ENCODE measurements at places on chromosomes 12 and 14.

DNA sequence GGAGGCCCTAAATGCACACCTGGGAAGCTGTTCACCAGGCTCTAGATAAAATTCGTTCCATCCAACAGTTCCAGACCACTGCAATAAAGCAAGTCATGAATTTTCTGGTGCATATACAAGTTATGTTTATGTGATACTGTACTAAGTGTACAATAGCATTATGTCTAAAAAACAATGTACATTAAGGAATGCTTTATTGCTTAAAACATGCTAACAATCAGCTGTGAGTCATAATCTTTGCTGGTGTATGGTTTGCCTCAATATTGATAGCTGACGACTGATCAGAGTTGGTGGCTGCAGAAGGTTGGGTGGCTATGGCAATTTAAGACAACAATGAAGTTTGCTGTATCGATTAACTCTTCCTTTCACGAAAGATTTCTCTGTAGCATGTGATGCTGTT, 52.3 kb downstream of the ATG14 start:
- DNase-seq: no peak

GRCh38 chr12:106671840-106672239, 89.0 kb downstream of the RFX4 start:
- DNase-seq: no peak

DNA sequence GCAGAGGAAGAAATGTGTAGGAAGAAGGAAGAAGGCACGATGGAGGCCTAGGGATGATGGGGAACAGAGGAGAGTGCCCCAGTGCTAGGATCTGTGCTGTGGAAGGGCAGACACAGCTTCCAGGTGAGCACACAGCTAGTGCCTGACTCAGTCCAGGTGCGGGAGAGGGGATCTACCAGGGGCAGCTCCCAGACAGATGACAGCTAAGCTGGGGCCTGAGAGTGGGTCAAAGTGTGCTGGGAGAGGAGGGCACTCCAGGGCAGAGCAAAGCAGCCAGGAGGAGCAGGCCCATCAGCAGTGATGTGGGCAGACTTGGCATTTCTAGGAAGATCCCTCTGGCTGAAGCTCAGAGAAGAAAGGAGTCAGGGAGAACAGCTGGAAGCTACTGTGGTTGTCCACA, 36.7 kb downstream of the LRTM2 start:
- DNase-seq: no peak

DNA sequence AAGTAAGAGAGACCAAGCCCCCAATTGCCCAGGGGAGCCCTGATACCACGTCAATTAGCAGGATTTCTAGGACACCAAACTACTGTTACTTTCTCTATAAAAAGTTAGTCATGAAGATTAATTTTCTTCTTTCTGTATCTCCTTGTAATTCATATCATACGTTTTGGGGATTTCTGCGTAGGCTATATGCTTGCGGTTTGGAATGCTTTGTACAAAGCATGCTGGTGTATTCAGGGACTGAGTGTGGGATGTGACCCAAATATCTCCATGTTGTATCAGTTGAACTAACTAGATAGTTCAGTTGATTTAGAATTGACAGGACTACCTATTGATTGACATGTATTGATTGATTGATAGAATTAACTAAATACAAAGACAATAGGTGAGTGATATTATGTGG, 7.7 kb downstream of the GPR33 start:
- no peak for DNase-seq

DNA sequence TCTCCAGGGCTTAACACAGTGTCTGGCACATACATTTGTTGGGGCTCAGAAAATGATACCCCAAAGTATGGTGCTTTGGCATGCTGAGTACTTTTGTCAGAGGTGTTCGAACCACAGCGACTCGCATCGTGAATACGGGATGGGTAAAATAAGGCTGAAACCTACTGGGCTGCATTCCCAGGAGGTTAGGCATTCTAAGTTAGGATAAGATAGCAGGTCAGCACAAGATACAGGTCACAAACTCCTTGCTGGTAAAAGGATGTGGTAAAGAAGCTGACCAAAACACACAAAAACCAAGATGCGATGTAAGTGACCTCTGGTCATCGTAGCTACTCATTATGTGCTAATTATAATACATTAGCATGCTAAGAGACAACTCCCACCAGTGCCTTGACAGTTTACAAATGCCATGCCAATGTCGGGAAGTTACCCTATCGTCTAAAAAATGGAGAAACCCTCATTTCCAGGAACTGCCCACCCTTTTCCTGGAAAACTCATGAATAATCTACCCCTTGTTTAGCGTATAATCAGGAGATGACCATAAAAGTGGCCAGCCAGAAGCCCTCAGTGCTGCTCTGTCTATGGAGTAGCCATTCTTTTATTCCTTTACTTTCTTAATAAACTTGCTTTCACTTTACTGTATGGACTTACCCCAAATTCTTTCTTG, 3.3 kb upstream of the AEBP2 start:
- DNase-seq: no peak

DNA sequence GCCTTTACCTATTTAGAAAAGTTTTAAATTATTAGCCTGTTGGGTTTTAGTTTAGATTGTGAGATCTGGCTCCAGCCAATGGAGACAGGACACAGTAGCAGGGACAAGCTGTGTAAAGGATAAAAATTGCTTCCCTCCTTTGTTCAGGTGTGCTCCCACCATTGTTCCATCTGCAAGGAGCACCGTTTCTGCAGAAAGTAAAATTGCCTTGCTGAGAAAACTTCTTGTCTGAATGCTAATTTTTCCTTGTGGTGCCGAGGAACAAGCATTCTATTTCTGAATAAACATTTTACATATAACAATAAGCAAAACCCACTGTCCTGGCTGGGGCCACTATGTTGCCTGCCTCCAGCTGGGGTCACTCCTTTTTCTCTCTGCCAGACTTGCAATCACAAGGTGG, 72.7 kb upstream of the ZFP36L1 start:
- no peak for DNase-seq

DNA sequence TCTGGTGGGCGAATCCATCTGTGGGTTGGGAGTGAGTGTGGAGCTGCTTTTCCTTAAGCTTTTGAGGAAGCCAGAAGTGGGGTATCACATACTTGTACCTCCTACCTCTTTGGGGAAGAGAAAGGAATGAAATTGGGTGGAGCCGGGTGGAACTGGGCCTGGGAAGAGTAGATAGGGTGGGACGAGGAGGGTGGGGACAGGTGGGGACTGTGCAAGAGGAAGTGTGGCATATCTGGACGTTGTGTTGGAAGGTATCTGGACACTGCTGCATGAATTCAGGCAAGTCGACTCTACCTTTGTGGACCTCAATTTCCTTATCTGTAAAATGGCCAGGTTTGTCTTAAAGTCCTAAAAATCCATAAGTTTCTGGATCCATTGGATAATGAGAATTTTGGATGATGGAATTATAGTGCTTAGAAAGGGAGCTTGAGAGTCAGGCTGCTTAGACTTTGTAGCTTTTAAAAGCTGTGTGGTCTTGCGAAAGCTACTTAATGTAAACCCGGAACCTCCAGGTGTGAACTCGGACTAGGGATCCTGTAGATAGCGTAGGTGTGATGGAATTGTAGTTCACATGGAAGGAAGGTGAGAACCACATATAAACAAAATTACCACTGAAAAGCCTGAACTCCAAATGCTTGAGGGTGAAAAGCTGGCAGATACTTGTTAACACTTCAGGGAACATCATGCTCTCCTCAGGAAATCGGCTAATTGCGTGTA, 2.1 kb downstream of the VRTN start:
- DNase-seq: no peak

- DNase-seq: no peak
Observed at GRCh38 chr12:24054416-24054815, 104.9 kb upstream of the SOX5 start.

GRCh38 chr12:105554223-105554678, 223.8 kb downstream of the C12orf75 start:
- no peak for DNase-seq

GRCh38 chr12:62977418-62977817, 42.5 kb upstream of the PPM1H start:
- peak; percentile 46 for DNase-seq

DNA sequence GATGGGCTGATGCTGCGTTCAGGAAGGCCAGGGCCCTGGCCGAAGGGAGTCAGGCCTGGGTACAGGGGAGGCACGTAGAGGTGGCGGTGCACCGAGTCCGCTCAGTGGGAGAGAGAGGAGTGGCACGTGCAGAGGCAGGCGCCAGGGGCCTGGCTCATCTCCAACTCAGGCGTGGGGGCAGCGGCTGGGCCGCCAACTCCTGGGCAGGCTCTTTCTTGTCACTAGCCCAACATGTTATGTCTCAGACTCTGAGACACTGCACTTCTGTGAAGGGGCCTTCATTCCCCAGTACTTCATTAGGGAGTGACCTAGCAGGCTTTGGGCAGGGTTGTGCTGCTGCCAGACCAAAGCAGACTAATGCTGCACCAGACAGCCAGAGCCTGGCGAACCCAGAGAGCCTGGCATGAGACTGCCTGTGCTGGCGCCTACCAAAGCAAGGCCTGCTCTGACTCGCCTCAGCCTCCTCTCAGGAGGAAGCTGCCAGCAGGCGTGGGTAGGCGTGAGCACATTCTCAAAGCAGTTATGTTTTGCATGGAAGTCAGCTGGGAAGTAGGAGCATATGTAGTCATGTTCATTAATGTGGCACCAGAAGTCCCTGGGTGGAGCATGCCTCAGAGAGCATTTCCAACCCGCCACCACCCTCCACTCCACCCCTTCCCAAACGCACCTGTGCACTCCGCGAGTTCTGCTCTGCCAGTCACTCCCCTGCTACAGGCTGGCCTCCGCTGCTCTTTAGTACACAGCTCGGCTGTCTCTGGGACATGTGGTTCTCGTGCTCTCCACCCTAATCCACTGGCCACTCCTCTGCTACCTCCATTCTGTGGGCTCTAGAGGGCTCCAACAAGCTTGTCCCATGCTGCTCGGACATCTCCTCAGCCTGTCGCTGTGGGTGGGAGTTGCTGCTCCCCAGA, 9.7 kb downstream of the CKB start:
- DNase-seq: peak; percentile 61

GRCh38 chr14:34009956-34010355, 59.1 kb upstream of the EGLN3 start:
- no peak for DNase-seq

DNA sequence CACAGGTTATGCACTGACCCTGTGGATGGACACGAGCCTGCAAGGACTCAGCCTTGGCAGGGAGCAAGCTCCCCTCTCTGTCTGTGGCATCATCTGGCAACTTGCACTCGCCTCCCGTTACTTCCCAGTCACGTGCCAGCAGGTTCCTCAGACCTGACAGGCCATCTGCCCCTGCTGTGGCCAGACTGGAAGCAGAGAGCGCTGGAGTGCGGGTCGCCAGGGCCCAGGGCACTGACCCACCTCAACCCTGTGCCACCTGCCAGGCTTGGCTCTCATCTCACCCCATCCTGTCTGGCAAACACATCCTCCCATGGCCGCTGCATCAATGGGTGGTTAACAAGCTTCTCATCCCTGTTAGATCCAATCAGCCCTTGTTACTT, 28.4 kb downstream of the SLC6A12 start:
- DNase-seq: no peak

DNA sequence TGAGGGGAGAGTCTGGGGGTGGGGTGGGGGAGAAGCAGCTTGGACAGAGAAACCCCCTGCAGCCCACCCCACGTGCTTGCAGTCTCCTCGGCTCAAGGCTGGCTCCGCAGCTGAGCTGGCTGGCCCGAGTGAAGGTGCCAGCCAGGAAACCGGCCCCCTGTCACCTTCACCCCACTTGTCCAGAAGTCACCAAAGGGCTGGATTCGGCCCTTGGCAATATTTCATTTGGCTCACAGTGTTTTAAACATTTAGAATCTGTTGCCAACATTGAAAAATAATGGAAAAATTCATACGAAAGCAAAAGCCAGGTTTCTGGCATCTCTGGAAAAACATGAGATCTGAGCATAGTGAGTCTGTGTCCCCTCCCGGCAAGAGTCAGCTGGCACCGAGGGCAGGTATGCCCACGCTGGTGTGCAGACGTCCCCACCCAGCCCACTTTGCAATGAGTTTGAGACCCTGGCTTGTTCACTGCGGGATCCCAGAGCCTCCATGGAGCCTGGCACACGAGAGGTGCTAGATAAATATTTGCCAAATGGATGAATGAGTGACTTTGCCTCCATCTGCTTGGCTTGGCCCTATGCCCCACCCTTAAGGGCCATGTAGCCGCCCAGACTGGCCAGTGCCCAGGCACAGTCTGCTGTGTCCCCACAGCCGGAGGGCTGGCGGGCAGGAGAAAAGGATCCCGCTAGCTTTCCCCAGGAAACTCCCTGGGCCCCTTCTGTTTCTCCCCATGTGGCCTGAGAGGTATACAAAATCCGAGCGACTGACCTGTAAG, 18.2 kb downstream of the MSI1 start:
- no peak for DNase-seq

DNA sequence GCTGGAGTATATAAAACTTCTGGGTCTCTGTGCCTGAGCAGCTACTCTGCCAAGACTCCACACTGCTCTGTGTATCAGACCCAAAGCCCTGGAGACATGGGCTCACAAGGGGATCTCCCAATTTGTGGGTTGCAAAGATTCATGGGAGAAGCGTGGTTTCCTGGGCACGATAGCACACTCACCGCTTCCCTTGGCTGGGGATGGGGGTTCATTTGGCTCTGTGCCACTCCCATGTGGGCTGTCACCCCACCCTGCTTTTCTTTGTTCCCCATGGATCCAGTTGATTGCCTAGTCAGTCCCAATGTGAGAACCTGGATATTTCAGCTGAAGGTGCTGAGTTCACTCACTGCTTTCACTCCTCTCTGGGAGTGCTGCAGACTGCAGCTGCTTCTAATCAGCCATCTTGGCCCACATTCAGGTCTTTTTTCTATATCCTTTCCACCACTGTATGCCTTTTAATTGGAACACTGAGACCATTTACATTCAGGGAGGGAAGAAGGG, 40.0 kb upstream of the PCNX4 start:
- no peak for DNase-seq

- no peak for DNase-seq
Observed at GRCh38 chr12:49335118-49335954, 1.7 kb downstream of the C1QL4 start.

GRCh38 chr14:71952381-71953363, 20.4 kb downstream of the RGS6 start:
- no peak for DNase-seq

DNA sequence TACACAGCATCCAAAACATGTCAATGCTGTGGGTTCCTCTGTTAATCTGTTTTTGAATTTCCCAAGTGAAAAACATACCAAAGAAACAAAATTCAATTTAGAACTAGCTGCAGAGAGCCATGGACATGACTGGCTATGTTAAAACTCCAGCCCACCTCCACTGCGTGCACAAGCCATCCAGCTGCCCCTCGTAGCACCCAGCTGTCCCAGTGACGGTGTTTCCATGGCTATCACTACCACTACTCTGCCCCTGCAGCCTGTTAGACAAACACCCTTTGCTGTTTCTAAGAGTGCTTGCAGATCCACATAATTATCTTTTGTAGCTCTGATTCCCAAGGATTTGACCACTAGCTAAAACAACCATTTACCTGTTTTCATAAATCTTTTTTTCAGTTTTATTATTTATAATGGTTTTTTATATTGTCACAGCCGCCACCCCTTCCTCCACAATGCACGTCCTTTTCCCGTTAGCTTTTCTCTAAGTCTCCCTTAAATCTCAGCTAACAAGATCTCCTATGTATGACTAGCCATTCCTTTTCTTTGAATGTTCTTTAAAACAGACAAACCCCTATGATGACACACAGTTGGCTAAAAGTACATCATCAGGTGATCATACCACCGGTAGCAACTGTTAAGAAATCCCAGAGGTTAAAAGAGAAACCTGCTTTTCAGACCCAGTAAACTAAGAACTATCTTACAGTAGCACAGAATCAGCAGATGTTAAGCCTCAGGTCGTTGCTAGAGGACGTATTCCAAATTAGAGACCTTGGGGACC, 37.8 kb upstream of the NAA30 start:
- no peak for DNase-seq
